ENCODE measurements at places on chromosomes 12 and 14.

GRCh38 chr14:102823546-102823945, 46.3 kb downstream of the TRAF3 start:
- no peak for DNase-seq

GRCh38 chr14:67943947-67944346, 124.4 kb downstream of the RAD51B start:
- peak; percentile 87 for DNase-seq

GRCh38 chr12:109893261-109893995, 6.6 kb upstream of the TCHP start:
- DNase-seq = no peak

GRCh38 chr12:30764251-30764650, 9.5 kb upstream of the CAPRIN2 start:
- DNase-seq = no peak

DNA sequence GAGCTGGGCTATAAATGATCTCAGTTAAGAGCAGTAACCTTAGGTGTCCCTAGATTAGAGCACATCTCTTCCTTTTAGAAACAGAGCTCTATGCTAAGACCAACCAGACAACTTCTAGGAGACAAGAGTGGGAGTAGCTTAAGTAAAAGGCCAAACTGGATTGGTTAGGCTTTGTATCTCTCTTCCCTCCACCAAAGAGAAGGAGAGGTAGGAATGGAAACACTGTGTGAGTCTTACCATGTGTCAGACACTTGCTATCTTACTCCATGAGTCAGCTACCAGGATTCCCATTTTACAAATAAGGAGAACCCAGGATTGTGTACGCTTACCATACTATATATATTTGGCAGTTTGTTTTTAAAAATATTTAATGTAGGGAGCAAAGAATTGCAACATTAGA, 122.9 kb downstream of the PAX9 start:
- peak; percentile 35 for DNase-seq

- DNase-seq = peak; percentile 52
These were observed 6.7 kb downstream of the A2ML1 start for GRCh38 chr12:8829125-8829518.

- no peak for DNase-seq
These were observed 28.3 kb downstream of the MMP17 start for GRCh38 chr12:131856366-131857097.

DNA sequence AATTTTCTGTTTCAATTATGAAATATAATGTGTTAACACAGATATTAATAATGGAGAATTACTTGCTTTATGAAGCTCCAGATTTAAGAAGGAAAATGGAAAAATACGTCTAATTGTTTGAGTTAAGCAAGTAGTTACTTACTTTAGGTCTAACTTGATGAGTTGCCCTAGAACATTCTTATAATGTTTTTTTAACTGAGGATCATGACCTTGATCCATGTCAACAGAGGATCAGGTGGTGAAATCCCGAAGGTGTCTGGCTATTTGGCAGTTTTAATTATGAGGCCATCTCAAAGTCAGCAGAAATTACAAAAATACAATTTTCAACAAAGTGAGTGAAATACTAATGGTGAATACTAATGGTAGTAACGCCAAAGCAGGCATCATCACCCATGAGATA, 57.0 kb upstream of the REP15 start:
- no peak for DNase-seq

GRCh38 chr14:80491131-80491530, 279.8 kb upstream of the DIO2 start:
- DNase-seq = peak; percentile 61

GRCh38 chr14:57818511-57818910, 47.4 kb downstream of the SLC35F4 start:
- DNase-seq = no peak

- DNase-seq = no peak
These were observed 4.9 kb downstream of the CACNA2D4 start for GRCh38 chr12:1913377-1914113.

- DNase-seq = no peak
These were observed 1190.3 kb downstream of the GALC start for GRCh38 chr14:86802726-86803125.

DNA sequence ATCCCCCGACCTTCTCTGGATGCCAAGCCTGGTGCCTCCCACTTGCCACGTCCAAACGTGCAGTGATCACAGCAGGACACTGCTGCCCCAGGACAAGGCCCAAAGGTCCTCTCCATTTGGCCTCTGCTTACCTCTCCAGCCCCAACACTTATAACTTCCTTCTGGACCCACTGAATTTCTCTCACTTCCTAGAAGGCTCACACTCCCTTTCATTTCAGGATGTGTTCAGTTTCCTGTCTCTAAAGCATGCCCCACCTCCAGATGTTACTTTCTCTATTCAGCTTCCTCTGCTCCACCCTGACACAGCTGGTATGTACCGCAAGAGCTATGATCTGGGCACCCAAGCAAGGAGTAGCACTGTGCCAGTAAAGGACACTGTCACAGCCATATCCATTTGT, 33.0 kb downstream of the CDKL1 start:
- DNase-seq = no peak

GRCh38 chr14:61043506-61043905, 62.5 kb downstream of the SLC38A6 start:
- DNase-seq = no peak

DNA sequence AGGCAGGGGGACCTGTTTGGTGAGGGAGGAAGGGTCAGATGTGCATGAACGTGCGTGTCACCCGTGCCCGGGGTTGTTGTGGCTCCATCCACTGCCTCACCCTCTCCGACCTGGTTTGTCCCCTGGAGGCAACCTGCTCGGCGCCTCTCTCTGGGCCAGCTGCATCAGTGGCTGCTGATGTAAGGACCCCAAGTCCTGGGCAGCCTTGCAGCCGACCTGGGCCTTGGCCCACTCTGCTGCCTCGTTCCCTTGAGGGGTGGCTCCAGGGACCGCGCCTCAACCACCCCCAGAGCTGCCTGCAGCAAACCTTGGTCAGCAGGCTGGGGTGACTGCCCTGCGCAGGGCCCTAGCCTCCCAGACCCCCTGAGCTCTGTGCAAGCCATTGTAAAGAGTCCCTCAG, 351.7 kb downstream of the TMEM121 start:
- no peak for DNase-seq

- no peak for DNase-seq
These were observed 908.5 kb upstream of the FBXO33 start for GRCh38 chr14:40340708-40341107.

- DNase-seq = no peak
These were observed 9.0 kb upstream of the COL2A1 start for GRCh38 chr12:48013287-48013686.

DNA sequence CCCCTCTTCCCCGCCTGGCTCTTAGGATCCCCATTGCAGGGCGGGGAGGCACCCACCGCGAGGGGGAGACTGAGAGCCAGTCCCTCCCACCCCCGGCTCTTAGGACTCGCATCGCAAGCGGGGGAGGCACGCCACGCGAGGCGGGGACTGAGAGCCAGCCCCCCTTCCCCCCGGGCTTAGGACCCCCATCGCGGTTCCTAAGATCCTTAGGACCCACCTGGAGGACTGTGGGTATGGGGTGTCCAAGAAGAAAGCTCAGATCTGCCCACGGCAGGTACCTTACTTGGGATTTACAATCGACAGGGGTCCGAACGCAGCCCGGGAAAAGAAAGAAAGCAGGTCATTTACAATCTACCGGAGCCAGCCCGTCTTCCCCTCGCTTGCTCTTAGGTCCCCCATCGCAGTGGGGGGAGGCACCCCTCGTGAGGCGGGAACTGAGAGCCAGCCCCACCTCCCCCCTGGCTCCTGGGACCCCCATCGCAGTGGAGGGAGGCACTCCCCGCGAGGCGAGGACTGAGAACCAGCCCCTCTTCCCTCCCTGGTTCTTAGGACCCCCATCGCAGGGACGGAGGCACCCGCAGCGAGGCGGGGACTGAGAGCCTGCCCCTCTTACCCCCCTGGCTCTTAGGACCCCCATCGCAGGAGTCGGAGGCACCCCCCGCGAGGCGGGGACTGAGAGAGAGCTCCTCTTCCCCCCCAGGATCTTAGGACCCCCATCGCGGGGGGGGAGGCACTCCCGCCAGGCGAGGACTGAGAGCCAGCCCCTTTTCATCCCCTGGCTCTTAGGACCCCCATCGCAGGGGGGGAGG, 43.7 kb downstream of the DDX11 start:
- DNase-seq = peak; percentile 63

- no peak for DNase-seq
These were observed 41.2 kb downstream of the RFLNA start for GRCh38 chr12:124336184-124336437.

DNA sequence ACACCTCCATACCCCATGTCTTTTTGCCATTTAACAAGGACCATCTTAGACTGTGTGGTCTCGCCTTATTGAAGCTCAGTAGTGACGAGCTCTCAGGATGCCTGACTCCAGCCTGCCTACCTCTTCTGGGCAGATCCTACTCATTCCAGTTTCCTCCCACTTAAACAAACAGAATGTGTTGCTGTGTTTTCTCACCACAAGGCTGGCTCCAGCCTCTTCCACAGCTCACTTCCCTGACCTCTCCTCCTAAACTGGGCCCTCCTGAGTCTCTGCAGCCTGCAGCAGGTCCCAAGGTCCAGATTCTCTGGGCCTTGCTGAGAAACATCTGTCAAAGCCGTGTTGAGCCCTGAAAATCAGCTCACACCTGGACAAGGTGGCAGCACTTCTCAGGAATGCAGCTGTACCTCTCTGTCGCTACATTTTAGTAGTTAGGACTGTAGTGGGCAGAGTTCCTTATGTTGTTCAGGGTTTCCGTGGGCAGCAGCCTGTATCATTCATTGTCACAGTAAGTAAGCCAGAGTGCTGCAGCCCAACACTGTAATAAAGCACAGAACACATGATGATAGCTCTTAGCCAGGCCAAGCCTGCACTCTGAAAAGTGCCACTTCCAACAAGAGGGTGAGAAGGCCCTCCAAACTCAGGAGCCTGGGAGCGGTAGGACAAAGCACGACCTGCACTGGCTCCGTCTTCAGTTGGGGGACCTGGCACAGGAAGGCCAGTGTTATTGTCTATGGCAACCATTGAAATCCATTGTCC, 68.5 kb downstream of the NKX2-1 start:
- DNase-seq = no peak

- DNase-seq = peak; percentile 97
These were observed 10.5 kb upstream of the SLC38A2 start for GRCh38 chr12:46382964-46383653.

- DNase-seq = no peak
These were observed 76.8 kb upstream of the LHX5 start for GRCh38 chr12:113548467-113548866.

GRCh38 chr12:78386871-78387270, 477.7 kb upstream of the SYT1 start:
- DNase-seq = no peak

DNA sequence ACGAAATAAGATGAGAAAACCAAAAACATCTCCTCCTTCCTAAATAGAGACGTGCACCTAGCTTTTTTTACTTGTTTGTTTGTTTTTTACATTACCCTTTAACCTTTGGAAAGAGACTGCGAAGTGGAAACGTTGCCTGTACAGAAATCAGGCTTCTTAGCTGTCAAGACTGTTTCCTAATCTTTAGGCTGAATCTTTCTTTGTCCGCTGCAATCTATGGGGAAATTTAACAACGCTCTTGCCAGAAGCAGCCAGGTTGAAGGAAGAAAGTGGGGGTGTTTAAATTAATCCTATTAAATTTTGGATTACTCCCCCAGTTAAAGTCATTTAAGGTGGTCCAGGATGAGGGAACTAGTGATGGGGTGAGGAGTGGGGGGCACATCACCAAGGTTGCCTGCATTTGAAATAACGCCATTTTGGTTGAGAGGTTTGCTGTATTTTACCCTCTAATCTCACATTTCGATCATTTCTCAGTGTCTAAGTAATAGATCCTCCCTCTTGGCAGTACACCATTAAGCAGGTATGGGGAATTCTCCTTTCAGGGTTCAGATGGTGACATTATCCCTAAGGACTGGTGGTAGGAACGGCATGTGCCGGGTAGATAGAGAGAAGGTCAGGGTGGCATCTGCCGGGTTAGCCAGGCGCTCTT, 2.6 kb downstream of the FLRT2 start:
- no peak for DNase-seq

GRCh38 chr12:47735649-47736048, 10.4 kb upstream of the ENDOU start:
- DNase-seq = no peak

- no peak for DNase-seq
These were observed 134.1 kb downstream of the PPM1H start for GRCh38 chr12:62800707-62801400.

- DNase-seq = peak; percentile 88
These were observed 8.1 kb downstream of the LRRC43 start for GRCh38 chr12:122190842-122191668.

GRCh38 chr12:67237231-67237630, 31.9 kb upstream of the CAND1 start:
- peak; percentile 63 for DNase-seq

DNA sequence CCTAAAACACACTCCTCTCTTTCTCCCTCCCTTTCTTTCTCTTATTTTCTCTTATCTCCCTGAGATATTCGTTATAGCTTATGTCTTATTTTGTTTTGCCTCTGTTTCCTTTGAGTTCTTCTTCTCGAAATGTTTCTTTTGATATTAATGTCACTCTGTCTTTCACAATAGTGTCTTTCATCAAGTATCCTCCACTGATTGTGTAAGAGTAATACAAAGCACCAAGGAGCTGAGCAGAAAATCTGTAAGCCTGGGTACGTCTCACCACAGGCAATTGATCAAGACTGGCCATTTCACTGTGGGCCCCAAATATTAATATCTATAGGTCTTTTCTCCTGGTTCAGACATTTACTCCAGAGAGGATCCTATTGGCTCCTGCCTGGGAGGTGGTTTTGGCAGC, 4.8 kb upstream of the LYZ start:
- DNase-seq = no peak

Measured in mesendoderm (in vitro differentiated cells).